ENCODE measurements at places on chromosomes 16 and 17. TPM values are rescaled to one million over a fixed set of nuclear protein-coding genes. Genes with fewer than 3 reads are reported as not detected.
A peak's percentile ranks its signal among the peaks of the same experiment; 100 is the strongest.

- peaks cover 11% of the 10 kb centered on the region for H3K27me3 ChIP-seq
- H3K4me3 ChIP-seq: no peak overlapping the region
Measured at GRCh38 chr17:83083368-83084201, 4.2 kb downstream of the METRNL start.

DNA sequence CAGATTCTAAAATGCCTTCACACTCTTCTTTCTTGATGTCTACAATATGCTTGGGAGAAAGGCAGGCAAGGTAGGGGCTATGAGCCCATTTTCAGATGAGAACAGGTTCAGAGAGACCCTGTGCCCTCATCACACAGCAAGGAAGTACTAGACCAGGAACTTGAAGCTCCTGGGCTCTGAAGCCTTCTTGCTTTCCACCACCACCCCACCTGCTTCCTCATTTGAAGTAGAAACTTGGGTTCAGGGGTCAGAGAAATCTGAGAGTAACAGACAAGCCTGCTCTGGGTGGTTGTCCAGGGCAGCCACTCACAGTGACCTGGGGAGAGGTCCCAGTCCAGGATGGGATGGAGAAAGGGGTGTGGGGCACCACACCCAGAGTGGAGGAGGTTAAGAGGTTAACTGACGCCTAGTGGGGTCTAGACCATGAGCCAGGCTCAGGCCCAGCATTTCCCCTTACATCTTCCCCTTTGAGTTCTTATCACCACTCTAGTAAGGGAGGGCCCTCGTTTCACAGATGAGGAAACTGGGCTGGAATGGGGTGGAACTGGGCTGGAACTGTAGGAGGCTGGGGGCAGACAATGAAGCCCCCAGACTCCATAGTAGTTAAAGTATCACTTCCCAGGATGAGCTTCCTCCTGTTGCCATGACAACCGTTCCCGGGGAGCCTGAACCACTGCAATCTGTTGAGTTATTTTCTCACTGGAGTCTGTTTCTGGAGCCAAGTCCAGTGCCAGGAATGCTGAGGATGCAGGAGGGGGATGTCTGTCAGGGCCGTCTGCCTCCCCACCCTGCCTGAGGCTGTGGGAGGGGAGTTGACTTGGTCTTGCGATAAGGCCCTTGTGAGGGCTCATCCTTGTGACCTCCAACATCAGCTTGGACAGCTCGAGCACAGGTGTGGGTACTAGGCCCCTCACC is 16.2 kb upstream of the PHF12 start:
- H3K4me3 ChIP-seq: no peak overlapping the region
- H3K27ac ChIP-seq: no peak overlapping the region
- no peaks in the 10 kb centered on the region for H3K36me3 ChIP-seq
- DNase-seq: no peak
- H3K27me3 ChIP-seq: no peaks in the 10 kb centered on the region

DNA sequence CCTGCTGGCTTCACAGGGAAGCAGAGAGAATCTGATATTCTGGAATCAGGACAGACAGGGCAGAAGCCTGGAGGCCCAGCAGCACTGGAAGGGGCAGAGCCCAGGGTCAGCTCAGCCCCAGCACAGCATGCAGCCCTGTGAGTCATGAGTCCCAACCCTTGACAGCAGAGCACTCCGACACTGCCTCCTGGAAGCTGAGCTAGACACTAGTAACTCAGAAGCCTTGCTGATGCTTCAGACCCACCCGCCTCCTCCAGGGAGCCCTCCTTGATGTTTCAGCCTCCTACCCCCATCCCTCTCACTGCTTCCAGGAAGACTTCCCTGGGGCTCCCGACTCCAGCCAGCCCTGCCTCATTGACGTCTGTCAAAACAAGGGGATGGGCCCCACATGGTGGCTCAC is 6.9 kb downstream of the CAMKK1 start:
- DNase-seq: no peak
- H3K4me3 ChIP-seq: no peak overlapping the region
- H3K27ac ChIP-seq: no peak overlapping the region

GRCh38 chr16:72299684-72300243 is 127.8 kb upstream of the PMFBP1 start:
- no peaks in the 10 kb centered on the region for H3K36me3 ChIP-seq
- H3K4me1 ChIP-seq: no peaks in the 10 kb centered on the region
- H3K27me3 ChIP-seq: no peaks in the 10 kb centered on the region
- H3K4me3 ChIP-seq: no peak overlapping the region
- no peak overlapping the region for H3K27ac ChIP-seq
- no peak for DNase-seq

DNA sequence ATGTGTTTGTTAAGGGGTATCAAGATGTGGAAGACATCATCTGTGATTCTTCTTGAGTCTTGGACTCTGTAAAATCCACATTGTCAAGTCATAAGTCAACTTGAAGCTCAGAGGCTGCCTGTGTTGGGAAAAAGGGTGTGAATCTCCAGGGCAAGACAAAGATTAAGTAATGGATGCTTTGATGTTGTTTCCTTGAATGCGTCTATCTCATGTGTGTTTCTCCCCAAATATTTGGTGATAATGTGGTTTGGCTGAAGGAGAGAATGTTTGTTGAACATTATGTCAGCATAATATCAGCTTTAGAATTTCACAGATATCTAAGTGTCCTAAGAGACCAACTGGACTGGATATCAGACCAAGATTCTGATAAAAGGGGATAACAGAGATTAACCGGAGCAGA is 24.1 kb upstream of the KCNJ16 start:
- H3K4me1 ChIP-seq: no peaks in the 10 kb centered on the region
- no peak overlapping the region for H3K27ac ChIP-seq
- H3K27me3 ChIP-seq: no peaks in the 10 kb centered on the region
- DNase-seq: no peak
- no peak overlapping the region for H3K4me3 ChIP-seq

DNA sequence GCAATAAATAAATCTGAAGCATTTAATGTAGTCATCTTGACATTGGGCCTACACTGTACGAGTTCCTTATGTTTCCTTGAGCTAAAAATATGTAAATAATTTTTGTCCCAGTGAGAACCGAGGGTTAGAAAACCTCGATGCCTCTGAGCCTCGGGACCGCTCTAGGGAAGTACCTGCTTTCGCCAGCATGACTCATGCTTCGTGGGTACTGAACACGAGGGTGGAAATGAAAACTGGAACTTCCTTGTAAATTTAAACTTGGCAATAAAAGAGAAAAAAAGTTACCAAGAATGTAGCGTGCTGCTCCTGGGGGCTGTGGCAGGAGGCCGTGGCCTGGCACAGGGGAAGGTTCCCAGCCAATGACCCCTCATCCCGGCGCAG is 74.1 kb downstream of the SOCS1 start:
- H3K4me1 ChIP-seq: no peaks in the 10 kb centered on the region
- H3K4me3 ChIP-seq: no peak overlapping the region
- no peaks in the 10 kb centered on the region for H3K27me3 ChIP-seq
- no peak overlapping the region for H3K27ac ChIP-seq

DNA sequence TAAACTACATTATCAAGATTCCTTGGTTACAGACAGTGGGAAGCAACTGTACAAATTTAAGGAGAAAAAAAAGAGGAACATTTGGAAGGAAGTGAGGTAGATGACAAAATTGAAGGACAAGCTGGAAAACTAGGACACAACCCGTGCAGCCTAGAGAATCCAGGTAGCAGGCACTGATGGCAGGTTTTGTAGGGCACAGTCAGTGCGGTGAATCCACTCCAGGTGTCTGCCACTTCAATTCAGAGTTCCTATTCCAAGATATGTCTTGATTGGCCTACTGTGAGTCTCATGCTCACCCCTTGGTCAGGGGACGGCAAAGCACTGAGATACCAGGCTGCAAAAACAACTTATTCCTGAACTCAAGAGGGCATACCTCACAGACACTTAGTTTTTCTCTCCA is 37.8 kb downstream of the TNRC6C start:
- H3K36me3 ChIP-seq: no peaks in the 10 kb centered on the region
- no peak for DNase-seq
- no peak overlapping the region for H3K27ac ChIP-seq
- H3K27me3 ChIP-seq: no peaks in the 10 kb centered on the region
- H3K4me1 ChIP-seq: peaks cover 18% of the 10 kb centered on the region

- H3K4me1 ChIP-seq: no peaks in the 10 kb centered on the region
- H3K27ac ChIP-seq: no peak overlapping the region
- no peaks in the 10 kb centered on the region for H3K36me3 ChIP-seq
- DNase-seq: no peak
- no peak overlapping the region for H3K4me3 ChIP-seq
Measured at GRCh38 chr17:14755002-14755401, 454.1 kb downstream of the HS3ST3B1 start.

DNA sequence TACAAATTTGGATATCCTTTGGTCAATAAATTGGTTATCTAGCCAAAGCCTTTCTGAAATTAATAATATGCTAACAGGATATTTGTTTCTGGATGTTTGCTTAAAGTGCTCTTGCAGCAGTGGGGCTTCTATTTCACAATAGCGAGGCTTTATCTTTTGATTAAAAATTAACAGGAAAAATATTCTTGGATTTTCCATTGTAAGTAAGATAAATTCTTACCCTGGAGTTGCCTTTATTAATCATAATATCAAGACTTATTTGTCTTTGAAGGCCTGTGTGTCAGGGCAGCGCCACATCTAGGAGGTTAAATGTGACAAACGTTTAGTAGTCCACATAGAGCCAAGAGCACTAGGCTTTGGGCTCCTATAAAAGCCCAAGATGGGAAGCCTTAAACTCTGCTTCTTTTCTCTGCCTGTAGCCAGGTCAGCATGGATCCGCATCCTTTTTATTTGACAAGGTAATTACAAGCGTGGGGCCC is 5.3 kb downstream of the TMEM97 start:
- H3K27me3 ChIP-seq: no peaks in the 10 kb centered on the region
- no peak overlapping the region for H3K27ac ChIP-seq
- H3K36me3 ChIP-seq: peaks cover 13% of the 10 kb centered on the region
- H3K4me1 ChIP-seq: peaks cover 9% of the 10 kb centered on the region
- DNase-seq: no peak
- H3K4me3 ChIP-seq: no peak overlapping the region

GRCh38 chr16:3983081-3983520 is 102.6 kb upstream of the CREBBP start:
- no peak overlapping the region for H3K4me3 ChIP-seq
- no peak overlapping the region for H3K27ac ChIP-seq
- H3K4me1 ChIP-seq: no peaks in the 10 kb centered on the region

DNA sequence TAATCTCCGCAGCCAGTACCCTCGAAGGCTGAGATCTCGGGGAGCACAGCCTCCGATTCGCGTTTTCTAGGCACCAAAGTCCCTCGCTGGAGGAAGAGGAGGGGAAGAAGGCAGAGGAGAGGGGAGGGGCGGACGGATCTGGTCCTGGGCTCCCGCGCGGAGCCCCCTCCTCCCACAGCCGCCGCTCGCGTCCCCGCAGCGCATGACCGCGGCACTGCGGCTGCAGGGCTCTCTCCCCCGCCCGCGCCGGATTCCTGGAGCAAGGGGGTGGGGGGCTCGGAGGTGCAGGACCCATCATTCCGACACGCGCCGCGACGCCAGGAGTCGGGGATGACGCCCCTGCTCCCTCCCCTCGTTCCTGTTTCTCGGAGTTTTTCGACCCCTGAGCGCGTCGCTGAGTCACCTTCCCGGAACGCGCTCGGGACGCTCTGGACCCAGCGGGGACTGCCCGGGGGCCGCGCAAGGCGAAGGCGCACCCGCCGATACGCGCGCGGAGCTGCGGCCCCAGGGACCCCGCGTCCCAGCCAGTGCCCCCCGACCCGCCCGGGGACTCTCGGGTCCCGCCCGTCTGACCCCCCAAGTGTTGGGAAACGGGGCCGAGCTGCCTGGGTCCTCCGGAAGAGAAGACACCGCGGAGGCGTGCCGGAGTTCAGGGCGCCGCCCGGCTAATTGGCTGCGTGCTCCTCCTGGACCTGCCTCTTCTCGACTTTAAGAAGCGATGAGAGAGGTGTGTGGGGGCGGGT is 1.4 kb upstream of the SPHK1 start:
- H3K36me3 ChIP-seq: no peaks in the 10 kb centered on the region
- DNase-seq: peak; percentile 63
- H3K4me1 ChIP-seq: peaks cover 3% of the 10 kb centered on the region
- H3K27me3 ChIP-seq: peaks cover 13% of the 10 kb centered on the region

DNA sequence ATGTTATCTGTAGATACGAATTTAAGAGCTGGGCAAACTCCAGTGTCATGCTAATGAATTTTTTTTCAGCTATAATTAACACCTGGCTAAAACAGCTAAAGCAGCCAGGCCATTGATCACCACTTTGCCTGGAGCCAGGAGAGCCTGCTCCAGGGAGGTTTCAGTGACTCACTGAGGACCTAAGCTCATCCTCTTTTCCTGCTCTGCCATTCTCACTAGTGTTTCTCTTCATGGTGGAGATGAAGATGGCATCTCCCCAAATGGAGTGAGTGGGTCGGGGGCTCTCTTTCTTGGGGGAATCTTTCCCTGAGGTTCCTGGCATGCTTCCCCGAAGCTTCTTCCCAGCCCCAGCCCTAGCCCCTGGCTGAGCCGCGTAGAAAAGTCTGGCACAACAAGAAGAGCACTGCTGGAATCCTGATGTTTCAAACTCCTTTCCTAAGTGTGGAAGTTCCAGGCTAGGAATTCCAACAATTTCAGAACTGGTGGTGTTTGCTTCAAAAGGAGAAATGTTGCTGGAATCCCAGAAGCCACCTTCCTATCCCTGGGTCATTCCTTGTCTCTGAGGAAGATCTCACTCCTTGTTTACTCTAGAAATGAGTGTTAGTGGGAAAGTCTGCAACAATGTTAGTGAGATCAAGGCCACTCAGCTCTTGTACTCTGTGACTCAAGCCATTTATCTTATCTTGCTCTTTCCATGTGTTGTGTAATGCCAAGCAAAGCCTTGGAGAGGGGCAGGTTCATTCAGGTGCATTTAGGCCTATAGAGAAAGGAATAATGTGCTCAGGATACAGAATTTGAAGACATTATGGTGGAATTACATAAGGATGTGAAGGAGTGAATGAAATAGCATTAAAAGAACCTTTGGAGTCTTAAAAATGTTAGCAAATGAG is 26.0 kb upstream of the B4GALNT2 start:
- H3K36me3 ChIP-seq: no peaks in the 10 kb centered on the region
- no peaks in the 10 kb centered on the region for H3K4me1 ChIP-seq
- peak; percentile 44 for DNase-seq
- no peak overlapping the region for H3K4me3 ChIP-seq
- H3K27me3 ChIP-seq: no peaks in the 10 kb centered on the region

DNA sequence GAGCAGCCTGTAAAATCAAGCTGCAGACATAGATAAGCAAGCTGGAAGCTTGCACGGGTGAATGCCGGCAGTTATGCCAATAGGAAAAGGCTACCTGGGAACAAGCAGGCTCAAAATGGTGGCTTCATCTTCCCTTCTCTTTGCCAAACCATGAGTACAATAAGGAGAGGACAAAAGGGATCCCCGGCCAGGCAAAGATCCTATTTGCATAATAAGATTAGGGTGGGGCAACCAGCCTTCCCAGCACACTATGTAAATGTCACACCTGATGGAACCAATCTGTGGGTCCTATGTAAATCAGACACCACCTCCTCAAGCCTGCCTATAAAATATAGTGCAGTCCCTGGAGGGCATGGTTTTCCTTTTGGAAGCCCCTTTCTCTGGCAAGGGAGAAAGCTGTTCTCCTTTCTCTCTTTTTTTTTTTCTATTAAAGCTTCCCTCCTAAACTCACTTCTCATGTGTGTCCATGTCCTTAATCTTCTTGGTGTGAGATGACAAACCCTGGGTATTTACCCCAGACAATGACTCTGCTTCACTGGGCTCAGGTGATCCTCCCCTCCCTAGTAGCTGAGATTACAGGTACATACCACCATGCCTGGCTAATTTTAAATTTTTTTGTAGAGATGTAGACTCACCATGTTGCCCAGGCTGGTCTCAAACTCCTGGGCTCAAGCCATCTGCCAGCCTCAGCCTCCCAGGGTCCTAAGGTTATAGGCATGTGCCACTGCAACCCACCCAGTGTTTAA is 44.2 kb downstream of the PSMD12 start:
- no peak overlapping the region for H3K4me3 ChIP-seq
- DNase-seq: no peak
- H3K27me3 ChIP-seq: no peaks in the 10 kb centered on the region
- H3K27ac ChIP-seq: no peak overlapping the region

CCL15 gene
- not detected for polyA plus RNA-seq

XYLT1 gene
- 3.1 TPM for polyA plus RNA-seq

ZACN gene
- polyA plus RNA-seq: 33.8 TPM

GNG13 gene
- polyA plus RNA-seq: not detected
